ENCODE measurements at places on chromosomes 7 and 10. TPM values are rescaled to one million over a fixed set of nuclear protein-coding genes. Genes with fewer than 3 reads are reported as not detected.

CCL26 gene
- total RNA-seq = not detected

GRCh38 chr7:89042940-89043339 is 247.4 kb upstream of the TEX47 start:
- DNase-seq = no peak

- DNase-seq = no peak
Observed at GRCh38 chr10:49135575-49136313, 1.9 kb upstream of the FAM170B start.

MYOZ1 gene
- total RNA-seq = 0.32 TPM

FEZF1 gene
- not detected for total RNA-seq

GRCh38 chr7:14016950-14017349 is 27.5 kb upstream of the ETV1 start:
- DNase-seq = no peak

TEX47 gene
- total RNA-seq = not detected

GRCh38 chr7:47672271-47672791 is 90.4 kb upstream of the TNS3 start:
- no peak for DNase-seq

NPY gene
- not detected for total RNA-seq

GRCh38 chr10:111879969-111880368 is 303.6 kb downstream of the GPAM start:
- DNase-seq = no peak

PDZD7 gene
- total RNA-seq = 0.17 TPM

TMEM26 gene
- total RNA-seq = 0.67 TPM

GPR22 gene
- 54.4 TPM for total RNA-seq

GRCh38 chr7:115971506-115971905 is 59.1 kb downstream of the TFEC start:
- no peak for DNase-seq

Measured in left ventricle myocardium superior (tissue), 1 donor.